ENCODE measurements at places on chromosomes 7 and 10.

DNA sequence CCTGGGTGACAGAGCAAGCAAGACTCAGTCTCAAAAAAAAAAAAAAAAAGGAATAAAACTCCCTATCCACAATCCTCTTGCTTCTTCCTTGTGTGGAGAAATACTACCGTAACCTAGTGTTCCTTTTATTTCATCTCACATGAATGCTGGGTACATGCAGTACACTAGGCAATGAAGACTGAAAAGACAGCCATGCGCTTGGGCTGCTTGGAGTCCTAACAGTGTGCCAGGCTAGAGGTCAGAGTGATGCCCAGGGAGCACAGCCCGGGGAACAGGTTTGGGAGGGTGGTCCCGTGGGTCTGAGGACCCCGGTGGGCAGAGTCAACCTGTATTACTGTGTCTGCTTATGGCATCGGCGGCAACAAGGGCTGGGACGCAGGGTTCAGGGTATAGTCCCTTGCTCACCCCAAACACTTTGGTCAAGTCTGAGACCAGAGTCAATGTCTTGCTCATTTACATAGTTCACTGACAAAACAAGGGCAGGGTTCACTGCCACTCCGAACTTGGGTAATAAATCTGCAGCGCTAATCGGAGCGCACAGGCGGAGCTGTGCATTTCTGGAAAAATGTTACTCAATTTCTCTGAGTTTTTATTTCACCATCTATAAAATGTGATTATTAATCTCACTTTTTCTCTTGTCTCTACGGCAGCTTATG is 118.0 kb downstream of the CLEC2L start:
- DNase-seq: no peak

GRCh38 chr7:7254908-7255307 is 72.6 kb downstream of the C1GALT1 start:
- DNase-seq: no peak

DNA sequence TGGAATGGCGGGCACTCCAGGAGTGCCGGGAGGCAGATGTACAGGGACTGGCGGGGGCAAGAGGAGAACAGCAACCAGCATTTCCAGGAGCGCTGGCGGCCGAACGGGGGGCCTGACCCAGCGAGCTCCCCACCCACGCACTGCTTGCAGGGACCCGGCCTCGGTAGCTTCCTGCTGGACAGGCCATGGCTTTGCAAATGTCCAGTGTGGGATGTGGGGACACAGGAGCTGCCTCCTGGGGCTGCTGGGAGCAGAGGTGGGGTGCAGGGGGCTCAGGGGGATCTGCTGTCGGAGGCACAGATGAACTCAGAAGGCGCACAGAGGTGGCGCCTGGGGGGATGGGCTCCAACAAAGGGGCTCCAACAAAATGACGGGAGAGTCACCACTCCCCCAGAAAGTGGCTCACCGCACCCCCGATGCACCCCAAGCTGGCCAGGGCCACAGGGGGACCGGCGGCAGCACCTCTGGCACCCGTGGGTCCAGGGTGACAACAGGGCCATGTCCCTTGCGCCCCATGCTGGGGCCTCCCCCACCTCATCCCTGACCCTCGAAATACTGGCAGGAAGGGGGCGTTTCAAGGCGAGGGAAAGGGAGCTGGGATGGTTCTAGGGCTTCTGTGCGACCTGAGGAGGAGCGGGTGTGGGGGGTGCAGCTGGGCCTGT is 41.1 kb downstream of the AP5Z1 start:
- DNase-seq: no peak

- no peak for DNase-seq
Measured at GRCh38 chr10:113541549-113541927, 11.3 kb upstream of the HABP2 start.

DNA sequence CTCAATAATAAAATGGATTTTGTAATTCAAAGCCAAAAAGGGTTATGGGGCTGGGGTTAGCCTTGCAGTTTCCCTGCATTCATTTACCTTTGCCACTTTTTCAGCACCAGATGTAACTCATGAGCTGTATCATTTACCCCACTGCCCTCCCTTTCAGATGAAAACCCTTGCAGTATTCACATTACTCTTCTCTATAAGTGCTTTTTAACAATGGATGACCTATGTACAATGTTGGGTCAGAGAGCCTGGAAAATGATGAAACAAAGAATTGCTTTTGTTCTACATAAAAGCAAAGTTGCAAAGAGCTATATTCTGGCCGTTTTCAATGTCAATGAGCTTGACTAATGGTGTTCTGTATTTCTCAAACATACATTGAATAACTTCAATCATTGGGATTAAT is 189.7 kb downstream of the TMEM26 start:
- DNase-seq: no peak

DNA sequence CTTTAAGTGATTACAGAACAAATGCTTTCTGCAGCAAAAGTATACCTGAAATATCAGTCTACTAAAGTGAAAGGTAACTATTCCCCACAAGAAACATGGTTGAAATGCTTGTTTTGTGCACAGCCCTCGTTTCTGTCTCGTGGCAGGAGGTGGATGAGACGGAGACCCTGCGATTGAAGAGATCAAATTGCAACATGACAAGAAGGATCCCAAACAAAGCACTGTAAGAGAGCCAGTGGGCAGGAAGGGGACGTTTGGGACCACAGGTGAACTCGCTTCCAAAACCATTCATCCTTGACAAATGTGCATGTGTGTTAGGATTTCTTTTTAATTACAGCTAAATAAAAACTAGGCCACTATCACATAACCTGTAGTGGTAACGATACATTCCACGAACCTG is 192.6 kb downstream of the CCSER2 start:
- DNase-seq: no peak

GRCh38 chr10:58967551-58968388 is 208.7 kb upstream of the PHYHIPL start:
- peak; percentile 8 for DNase-seq

GRCh38 chr10:129964611-129965424 is 744 bp upstream of the EBF3 start:
- DNase-seq: peak; percentile 48

GRCh38 chr10:86077871-86078638 is 288.5 kb downstream of the GRID1 start:
- no peak for DNase-seq

- no peak for DNase-seq
Measured at GRCh38 chr10:6780008-6780677, 200.1 kb upstream of the PRKCQ start.

DNA sequence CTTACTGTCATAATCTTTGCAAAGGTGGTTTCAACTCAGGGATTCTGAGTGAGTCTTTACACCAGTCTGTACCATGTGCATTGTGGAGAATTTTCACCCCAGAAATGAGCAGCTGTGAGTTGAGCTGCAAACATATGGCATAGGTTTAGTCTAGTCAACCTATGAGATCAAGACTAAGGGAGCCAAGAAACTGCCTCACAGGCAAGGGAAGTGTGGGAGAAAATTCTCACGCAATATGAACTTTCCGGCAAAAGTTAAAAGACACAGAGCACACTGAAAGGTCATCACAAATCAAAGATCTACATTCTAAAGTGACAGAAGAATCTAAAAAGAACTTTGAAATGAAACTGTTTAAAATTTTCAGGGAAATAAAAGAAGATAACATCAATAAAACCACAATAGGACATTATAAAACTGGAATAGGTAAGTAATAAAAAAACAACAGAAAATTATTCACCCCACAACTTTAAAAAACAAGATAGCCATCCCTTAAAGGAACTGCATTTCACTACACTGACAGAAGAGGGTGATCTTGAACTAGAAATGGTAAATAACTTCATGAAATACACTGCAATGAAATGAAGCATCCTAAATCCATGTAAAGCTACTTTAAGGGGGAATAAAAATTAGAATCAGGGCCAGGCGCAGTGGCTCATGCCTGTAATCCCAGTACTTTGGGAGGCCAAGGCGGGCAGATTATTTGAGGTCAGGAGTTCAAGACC is 63.5 kb downstream of the LGI1 start:
- DNase-seq: no peak

- DNase-seq: no peak
Measured at GRCh38 chr7:143393267-143394041, 12.3 kb downstream of the ZYX start.

GRCh38 chr10:119209035-119209735 is 1.8 kb downstream of the GRK5 start:
- peak; percentile 61 for DNase-seq

GRCh38 chr7:157438121-157439025 is 101.6 kb downstream of the DNAJB6 start:
- no peak for DNase-seq

DNA sequence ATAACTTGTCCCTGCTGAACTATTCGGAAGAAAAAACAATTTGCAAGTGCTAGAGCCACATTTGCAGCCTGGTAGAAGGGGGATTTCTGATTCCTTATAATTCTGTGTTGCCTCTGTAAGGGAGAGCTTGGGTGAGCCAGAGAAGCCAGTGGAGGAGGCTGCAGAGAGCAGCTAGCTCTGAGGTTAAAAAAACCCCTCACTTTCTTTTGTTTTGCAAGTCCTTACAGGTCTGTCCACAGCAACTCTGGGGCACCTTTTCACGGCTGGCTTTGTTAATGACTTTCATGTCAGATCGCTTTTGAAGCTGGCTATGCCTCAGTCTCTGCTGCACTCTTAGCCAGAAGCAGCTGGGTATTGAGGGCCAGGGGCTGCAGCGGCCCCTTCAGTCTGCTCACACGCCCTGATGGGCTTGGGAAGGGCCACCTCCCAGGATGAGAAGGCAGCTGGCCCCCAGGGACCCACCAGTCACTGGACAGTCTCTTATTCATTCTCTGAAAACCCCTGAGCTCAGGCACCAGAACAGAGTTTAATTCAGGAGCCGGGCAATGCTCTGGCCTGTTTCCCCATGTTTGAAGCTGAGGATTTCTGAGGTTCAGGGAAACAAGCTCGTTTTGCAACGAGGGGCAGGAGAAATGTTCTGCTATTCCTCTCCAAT is 30.9 kb downstream of the TRIM8 start:
- no peak for DNase-seq

GRCh38 chr10:104766341-104766740 is 125.3 kb downstream of the SORCS3 start:
- DNase-seq: no peak

DNA sequence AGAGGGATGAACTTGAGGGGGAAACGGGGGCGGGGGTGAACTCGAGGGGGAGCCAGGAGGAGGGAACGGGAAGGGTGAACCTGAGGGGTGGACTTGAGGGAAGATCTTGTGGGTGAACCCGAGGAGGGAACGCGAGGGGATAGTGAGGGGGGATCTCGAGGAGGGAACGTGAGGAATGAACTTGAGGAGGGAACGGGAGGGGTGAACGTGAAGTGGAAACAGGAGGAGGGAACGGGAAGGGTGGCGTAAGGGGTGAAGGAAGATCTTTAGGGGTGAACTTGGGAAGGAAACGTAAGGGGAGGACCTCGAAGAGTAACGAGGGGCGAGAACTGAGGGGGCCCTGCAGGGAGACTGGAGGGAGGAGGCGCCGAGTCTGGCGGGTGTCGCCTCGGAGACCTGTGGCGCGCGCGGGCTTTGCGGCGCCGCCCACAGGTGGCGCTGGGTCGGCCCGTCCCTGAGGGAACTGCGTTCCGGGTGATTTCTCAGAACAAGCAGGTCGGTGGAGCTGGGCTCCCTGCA is 651 bp downstream of the MYO3A start:
- no peak for DNase-seq

DNA sequence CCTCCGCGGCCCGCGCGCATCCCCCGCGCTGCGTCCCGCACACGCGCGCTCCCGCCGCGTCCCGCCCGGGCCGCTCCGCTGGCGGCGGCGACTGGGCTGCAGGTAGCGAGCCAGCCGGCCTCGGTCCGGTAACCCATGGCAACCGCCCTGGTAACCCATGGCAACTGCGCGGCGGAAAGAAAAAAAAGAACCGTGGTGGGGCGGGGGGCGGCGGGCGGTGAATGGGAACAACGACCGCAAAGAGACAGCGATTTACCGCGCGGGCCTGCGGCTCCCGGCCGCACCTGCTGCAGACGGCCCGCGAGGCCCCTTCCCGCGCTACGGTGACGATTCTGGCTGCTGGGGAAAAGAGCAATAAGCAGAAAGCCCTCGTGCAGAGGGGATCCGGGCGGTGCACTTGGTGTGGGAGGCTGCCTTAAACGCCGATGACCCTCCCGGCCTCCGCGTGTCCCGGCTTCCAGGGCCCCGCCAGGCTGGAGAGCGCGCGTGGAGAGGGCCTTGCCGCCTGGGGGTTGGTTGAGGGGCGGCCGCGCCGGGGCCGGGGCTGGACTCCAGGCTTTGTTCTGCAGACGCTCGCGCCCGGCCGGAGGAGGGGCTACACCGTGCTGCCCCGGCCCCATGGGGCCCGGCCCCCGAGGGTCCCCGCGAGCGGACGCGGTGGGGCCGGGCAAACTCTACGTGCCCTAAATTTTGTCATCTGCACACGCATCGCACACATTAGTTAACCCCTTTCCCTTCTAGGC is 84.7 kb downstream of the SNX10 start:
- peak; percentile 21 for DNase-seq

DNA sequence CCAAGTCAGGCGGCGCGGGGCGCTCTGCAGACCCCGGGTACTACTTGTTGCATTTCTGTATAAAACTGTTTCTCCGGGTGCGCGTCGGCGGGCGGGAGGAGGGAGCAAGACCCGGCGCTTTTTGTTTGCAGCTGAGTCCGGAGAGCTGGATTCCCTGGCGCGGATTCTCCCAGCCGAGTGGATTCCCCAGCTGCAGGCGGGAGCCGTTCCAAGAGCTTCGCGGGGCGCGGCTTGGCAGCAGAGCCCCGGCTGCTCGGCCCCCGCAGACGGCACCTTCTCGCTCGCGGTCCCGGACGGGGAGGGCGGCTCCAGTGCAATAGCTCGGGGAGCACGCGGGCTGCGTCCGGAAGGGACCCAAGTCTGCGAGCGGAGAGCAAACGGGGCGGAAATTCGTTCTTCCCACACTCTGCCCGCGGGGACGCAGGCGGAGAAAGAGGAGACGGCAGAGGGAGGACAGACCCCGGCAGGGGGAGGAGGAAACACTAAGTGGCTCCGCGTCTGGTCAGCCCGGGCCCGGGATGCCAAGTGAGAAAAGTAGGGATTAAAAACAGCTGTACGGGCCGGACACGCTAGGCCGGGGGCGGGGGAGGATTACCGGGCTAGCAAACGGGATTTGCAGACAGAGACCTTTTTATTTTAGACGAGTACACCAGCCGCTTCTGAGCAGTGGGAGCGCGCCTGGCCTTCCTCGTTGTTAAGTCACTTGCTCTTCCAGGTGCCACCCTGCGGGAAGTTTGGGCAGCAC is at the start of gene TRIL:
Gene TRIL, minus strand, starts transcription at position 96 of the 745 bp plus-strand sequence. CDS start 284 bp downstream, outside the sequence.
- peak; percentile 89 for DNase-seq

DNA sequence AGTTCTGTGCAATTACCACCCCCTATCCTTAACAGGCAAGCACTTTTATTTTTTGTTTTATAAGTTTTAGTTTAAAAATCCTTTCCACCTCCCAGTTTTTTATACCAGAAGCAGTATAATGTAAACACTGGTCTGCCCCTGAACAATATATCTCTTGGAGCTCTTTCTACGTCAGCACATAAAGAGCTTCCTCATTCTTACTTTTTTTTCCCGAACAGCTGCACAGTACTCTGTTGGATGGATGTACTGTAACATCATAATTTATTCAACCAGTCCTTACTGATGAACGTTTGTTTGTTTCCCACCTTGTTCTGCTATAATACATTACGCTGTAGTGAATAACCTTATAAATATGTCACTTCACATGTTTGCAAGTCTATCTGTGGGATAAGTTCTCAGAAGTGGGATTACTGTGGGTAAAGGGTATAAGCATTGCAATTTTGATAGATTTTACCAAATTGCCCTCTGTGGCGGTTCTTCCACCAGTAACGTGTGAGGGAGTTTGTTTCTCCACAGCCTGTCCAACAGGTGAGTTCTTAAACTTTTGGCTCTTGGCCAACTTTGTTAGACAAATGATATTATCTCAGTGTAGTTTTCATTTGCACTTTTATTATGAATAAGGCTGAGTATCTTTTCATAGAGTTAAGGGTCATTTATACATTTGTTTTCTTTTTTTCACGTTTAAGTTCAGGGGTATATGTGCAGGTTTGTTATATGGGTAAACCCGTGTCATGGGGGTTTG is 32.8 kb downstream of the ADRA2A start:
- DNase-seq: no peak

- DNase-seq: no peak
Measured at GRCh38 chr7:79909176-79909575, 225.5 kb upstream of the GNAI1 start.
